Heart right ventricle (tissue), 16 donors: ENCODE measurements at places on chromosomes 7 and 10.
A peak's percentile ranks its signal among the peaks of the same experiment; 100 is the strongest.

DNA sequence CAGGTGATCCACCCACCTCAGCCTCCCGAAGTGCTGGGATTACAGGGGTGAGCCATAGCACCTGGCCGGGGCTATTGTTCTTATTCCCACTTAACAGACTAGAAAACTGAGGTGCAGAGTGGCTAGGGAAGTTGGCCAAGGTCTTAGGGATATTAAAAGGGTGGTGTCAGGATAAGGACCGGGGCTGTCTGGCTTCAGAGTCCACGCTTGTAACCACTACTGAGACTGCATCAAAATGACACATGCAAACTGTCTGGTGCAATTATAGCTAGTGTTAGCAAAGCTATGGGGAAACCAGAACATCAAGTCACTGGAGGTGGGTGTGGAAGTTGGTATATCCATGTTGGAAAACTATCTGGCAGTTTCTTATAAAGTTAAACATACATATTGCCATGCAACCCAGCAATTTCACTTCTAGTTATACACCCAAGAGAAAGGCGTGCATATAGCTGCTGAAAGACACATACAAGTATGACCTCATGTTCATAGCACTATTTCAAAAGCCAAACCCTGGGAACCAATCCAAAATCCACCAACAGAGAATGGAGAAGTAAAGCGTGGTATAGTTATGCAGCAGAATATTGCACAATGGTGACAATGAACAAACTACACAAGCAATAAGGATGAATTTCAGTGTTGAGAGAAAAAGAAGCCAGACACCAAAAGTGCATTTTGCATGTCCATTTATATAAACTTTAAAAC, 33.9 kb upstream of the EEPD1 start:
- DNase-seq = peak; percentile 53

DNA sequence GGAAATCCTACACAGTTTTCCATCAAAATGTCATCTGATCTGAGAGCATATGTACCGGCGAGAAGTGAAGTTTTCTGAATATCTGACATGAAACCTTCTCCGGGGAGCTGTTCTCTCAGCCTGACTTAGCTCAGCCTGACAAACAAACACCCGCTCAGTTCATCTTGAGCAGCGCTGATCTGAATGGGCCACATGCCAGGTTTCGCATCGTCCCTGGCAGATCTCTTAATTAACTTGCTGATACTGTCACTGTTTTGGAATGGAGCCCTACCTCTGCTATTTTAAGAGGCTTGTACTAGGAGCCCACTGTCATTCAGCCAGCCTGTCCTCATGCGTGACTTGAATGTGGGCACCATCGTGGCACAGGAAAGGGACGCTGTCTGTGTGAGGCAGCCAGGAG, 109.2 kb downstream of the STRA8 start:
- DNase-seq = peak; percentile 77

GRCh38 chr7:47681249-47681810, 99.4 kb upstream of the TNS3 start:
- DNase-seq = no peak

- peak; percentile 41 for DNase-seq
Observed at GRCh38 chr10:98045785-98046389, 15.5 kb upstream of the CRTAC1 start.

- no peak for DNase-seq
Observed at GRCh38 chr10:130180416-130180815, 44.2 kb downstream of the GLRX3 start.

GRCh38 chr7:90251304-90251635, 6.3 kb downstream of the CFAP69 start:
- DNase-seq = no peak

GRCh38 chr10:75957314-75958120, 526.1 kb downstream of the LRMDA start:
- no peak for DNase-seq

DNA sequence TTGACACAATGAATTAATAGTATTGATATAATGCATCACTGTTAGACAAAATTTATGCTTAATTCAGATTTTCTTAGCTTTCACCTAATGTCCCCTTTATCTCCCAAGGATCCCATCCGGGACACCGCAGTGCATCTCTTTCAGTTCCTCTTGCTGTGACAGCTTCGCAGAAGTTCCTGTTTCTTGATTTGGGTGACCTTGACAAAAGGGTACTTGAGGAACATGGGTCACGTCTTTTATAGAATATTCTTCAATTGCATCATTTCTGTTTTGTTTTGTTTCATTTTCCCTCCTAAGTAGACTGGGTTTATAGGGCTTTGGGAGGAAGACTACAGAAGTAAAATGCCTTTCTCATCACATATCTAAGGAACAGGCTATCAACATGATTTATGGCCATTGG, 453.2 kb downstream of the DPP6 start:
- DNase-seq = no peak

DNA sequence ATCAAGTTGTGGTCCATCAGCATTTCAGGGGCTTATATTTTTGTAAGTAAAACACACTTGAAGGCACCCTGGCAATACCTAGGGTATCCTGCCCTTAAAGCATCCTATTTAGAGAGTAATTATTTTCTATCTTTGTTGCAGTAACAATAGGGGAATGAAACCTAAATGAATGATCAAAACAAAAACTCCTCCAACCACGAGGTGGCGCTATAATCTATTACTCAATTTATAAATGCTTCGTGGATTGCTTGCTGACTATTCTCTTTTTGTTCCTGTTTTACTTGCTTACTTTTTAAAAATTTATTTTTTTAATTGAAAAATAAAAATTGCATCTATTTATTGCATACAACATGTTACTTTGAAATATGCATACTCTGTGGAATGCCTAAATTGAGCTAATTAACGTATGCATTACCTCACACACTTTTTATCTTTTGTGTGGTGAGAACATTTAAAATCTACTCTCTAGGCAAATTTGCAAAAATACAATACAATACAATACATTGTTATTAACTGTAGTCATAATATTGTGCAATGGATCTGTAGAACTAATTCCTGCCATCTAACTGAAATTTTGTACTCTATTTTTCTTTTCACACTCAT, 147.7 kb upstream of the BMPER start:
- DNase-seq = peak; percentile 31

DNA sequence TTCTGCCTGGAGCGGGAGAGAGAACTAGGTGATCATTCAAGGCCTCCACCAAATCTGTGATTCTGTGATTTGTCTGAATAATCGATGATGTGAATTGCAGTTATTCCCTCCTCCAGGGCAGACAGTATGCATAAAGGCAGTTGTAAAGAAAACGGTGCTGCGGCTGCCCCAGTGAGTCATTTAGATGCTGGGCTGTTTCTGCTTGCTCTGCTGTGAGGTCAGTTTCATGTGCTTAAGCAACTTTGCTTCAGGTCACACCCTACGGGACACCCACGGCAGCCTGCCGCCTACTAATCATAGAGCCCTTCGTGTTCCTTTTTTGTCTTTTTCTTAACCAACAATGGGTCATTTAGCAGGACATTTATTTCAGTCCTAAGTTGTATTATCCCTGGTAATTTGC, 158.1 kb upstream of the PITRM1 start:
- no peak for DNase-seq

DNA sequence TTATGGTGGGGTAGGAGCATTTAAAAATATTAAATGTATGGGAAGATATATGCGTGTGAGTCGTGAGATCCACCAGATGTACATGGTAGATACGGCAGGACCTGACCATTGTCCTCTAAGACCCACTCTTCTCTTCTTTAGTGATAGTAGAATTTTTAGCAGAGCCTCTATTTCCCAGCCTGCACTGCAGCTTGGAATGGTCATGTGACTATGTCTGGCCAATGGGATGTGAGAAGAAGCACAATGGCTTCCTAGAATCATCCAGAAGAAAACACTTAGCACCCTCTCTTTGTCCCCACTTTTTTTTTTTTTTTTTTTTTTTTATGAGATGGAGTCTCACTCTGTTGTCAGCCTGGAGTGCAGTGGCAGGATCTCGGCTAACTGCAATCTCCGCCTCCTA, 86.6 kb upstream of the CYTH3 start:
- DNase-seq = no peak

DNA sequence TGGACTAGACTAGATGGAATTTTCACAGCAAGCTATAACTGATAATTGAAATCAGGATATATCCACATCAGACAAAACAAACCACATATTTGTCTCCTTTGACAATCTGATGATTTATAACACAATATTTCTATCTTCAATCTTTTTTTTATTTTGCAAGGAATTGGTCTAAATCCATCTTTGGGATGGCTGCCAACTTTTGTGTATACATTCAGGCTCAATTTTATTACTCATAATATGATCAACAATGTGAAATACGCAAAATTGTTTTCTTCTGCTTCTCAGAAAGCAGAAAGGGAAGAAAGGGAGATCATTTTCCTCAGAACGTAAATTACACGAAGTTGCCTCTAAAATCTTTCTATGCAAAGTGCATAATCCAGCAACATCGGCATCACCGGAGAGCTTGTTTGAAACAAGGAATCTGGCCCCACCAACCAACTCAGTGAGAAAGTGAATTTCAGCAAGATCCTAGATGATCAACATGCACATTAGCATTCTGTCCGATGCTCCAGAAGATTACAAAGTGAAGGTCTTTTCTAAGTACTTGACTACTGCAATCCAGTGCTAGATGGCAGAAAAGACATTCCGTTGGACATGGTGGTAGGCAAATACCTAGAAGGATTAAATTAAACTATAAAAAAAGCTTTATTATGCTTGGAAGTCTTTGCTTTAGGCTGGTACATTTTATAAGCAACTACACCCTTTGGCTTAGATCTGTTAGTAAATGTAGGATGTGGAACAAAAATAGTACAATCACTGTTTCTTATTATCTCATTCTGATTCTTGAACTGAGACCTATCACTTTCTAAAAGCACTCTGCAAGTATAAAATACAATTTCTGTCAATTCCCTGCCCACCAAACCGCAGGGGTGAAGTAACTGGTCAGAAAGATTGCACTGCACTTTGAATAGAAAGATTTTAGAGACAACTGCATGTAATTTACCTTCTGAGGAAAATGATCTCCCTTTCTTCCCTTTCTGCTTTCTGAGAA, 126.4 kb upstream of the RSU1 start:
- DNase-seq = no peak

- no peak for DNase-seq
Observed at GRCh38 chr7:129212596-129212995, 12.2 kb upstream of the AHCYL2 start.

GRCh38 chr10:27188897-27189296, 33.7 kb downstream of the MASTL start:
- no peak for DNase-seq

GRCh38 chr7:3416453-3416852, 115.4 kb downstream of the SDK1 start:
- no peak for DNase-seq

DNA sequence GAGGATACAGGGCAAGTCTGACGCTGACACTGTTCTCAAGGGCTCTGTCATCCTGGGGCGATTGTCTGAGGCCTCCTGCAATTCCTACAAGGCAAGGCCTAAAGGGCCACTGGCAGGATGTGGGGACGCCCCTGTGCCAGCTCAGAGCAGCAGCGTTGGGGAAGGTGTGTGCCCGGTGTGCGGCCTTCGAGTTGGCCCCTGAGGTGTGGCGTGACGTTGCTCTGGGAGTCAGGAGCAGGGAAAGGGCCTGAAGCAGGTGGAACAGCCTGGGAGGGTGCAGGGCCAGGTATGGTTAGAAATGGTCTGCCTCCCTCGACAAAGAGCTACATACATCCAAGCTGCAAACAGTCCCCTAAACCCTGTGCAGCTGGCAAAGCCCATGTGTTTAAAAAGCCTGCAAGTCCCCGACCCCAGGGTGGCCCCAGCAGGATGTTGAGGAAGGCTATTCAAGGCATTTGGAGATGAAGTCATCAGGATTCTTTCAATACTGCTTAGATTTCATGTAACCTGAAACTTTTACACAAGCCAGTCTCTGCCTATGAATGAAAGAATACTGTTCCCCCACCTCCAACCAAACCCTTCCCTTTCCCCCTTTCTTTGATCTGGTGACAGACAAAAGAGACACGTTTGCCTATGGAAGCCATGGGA, 142.5 kb upstream of the TNS3 start:
- DNase-seq = no peak

DNA sequence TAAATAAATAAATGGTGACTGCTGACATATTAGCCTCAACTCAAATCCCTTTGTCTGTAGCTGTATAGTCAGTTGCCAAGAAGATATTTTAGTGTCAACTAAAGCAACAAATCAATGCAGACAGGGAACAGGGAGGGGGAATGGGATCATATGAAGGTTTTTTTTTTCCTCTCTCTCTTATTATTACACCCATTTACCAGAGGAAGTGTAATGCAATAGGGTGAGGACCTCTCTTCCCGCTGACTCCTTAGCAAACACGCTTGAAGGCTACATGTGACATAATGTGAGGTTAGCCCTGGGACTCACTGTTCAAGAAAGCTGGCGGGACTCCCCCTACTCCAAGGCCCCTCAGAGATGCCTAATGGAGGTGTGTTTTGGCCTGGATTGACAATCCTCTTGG, 88.2 kb downstream of the CHRM2 start:
- DNase-seq = no peak
